ENCODE measurements at places on chromosomes 4 and X.

DNA sequence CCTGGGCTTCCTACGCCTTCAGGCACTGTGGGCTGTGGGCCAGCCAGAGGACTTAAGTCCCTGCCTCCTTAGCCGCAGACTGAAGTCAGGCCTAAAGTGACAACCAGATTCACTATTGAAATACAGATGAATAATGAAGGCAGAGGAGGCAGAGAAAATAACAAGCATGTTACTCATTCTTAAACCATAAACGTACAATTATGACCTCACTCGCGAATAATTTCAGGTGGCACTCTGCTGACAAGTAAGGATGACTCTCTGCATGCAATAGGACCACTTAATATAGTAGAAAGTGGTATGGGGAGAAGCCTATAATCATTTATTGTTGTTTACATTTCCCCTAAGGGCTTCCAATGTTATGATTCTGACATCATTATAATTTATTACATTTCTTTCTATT lies 409.2 kb upstream of the FGF13 start:
- no peak for DNase-seq

DNA sequence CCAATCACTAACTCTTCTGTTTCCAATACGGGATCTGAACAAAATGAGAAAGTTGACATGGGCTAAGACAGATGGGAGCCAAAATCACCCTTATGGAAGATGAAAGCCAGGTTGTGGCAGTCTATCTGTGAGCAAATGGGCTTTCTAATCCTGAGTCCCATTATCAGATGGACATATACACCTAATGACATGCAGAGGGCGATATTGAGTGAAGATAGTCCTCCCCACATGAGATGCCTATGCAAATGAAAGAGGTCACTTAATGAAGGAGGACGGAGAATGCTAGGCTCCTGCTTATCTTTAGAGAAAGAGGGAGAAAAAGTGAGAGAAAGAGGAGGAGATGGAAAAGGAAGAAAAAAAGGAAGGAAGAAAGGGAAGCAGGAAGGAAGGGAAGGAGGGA lies 547.5 kb downstream of the NLGN4X start:
- DNase-seq = no peak

DNA sequence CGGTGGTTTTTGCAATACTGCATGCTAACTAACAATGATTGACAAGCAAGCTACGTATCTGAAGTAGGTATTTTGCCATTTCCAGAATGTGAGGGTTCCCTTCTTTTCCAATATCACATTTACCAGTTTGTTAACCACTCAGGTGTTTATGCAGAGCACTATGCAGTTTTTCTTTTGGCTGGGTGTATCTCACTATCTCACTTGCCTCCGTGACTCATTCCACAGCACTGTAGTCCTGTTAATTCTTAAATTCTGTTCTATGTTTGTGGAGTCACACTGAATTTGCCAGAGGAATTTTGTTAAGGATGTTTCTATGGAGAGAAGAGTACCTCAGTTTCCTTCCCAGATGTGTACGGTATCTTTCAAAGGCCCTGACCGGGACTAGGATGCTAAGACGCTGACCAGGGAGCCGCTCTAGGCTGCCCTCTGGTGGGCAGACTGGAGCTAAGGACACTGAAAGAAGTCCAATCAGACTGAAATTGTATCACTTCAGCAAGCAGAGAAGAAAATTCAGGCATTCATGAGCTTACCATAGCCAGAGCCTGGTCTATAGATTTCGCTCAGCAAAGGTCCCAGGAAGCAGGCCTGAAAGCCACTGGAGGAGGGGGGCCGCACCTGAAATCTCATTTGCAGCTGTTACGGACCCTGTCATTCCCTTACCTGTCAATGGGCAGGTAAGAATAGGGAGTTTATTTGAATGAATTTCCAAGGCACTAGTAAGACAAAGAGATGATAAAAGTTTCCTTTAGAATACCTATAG lies 388.4 kb upstream of the SPOCK3 start:
- DNase-seq = no peak

DNA sequence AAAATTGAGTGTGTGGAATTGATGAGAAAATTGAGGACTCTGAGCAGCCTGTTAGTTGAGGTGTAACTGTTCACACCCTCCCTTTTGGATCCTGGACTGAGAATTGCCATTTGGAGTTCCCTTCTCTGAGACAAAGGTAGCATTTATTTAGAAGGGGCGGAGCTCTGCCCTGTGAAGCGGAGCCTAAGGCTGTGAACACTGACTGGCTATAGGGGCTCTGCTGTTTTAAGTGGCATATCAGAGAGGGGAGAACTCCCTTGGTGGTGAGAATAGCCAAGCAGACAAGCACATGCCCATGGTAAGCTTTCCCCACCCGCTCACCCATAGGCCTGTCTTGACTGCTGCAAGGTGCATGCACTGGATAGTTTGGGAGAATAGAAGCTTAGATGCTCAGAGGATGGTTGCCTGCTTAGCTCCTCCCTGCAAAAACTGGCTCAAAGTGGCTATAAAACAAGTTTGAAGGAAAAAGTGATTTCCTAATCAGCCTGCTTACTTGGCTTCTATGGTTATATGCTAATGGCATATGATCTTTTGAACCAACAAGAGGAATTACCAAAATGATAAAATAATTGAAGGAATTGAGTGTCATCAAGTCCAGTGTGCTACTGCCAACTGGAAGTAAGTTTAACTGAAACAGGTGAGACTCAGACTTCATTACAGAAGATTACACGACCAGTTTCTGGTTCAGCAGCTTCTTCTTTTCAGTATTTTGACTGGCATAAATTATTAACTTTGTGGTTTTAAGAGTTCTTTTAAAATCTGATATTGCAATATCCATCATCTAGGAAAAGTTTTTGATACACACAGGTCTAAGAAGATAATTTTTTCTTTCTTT lies 108.4 kb downstream of the AFF1 start:
- DNase-seq = no peak

- no peak for DNase-seq
Measured at GRCh38 chrX:65536291-65536690, 1.7 kb upstream of the LAS1L start.
